ENCODE measurements at places on chromosomes 12 and 14. TPM values are rescaled to one million over a fixed set of nuclear protein-coding genes. Genes with fewer than 3 reads are reported as not detected.

- no peaks in the 10 kb centered on the region for H3K36me3 ChIP-seq
- peak overlapping the region; percentile 92 for H3K27ac ChIP-seq
- no peak overlapping the region for H3K4me3 ChIP-seq
- DNase-seq, result peak; percentile 40
- H3K27me3 ChIP-seq, result no peaks in the 10 kb centered on the region
- peaks cover 82% of the 10 kb centered on the region for H3K4me1 ChIP-seq
These were observed 97.4 kb downstream of the RFLNA start for GRCh38 chr12:124392271-124392666.

GRCh38 chr14:21219120-21219519 lies 50.1 kb downstream of the HNRNPC start:
- no peak overlapping the region for H3K27ac ChIP-seq
- peaks cover 47% of the 10 kb centered on the region for H3K4me1 ChIP-seq
- no peak for DNase-seq

KERA gene
- total RNA-seq, result not detected

MUCL1 gene
- not detected for total RNA-seq

GRCh38 chr12:70695361-70696023 lies 58.3 kb upstream of the PTPRB start:
- H3K36me3 ChIP-seq, result no peaks in the 10 kb centered on the region
- DNase-seq, result no peak
- H3K4me3 ChIP-seq, result no peak overlapping the region
- H3K4me1 ChIP-seq, result no peaks in the 10 kb centered on the region

Data from transverse colon (tissue), 4 donors.